ENCODE measurements at places on chromosomes 6 and 20.

GRCh38 chr20:61933951-61934715, 131.5 kb downstream of the TAF4 start:
- no peak for DNase-seq

GRCh38 chr6:152552616-152553209, 84.4 kb downstream of the SYNE1 start:
- DNase-seq: peak; percentile 46

DNA sequence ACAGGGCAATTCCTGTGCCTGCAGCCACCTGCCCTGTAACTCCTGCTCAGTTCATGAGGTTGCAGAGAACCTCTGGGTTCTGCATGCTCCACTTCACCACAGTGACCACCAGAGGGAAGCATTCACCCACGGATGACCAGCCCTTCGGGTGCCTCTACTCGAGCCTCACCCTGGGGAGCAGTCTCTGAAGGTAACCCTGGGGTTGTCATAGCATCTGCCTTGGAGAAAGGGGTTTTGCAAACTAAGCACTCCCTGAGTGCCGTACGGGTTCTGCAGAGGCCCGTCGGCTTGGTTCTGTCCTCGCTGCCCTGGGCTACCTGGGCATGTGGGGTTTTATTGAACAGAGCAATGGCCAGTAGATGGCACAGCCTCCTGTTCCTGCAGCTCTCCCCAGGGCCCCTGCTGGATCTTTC, 10.2 kb upstream of the CST5 start:
- peak; percentile 78 for DNase-seq

DNA sequence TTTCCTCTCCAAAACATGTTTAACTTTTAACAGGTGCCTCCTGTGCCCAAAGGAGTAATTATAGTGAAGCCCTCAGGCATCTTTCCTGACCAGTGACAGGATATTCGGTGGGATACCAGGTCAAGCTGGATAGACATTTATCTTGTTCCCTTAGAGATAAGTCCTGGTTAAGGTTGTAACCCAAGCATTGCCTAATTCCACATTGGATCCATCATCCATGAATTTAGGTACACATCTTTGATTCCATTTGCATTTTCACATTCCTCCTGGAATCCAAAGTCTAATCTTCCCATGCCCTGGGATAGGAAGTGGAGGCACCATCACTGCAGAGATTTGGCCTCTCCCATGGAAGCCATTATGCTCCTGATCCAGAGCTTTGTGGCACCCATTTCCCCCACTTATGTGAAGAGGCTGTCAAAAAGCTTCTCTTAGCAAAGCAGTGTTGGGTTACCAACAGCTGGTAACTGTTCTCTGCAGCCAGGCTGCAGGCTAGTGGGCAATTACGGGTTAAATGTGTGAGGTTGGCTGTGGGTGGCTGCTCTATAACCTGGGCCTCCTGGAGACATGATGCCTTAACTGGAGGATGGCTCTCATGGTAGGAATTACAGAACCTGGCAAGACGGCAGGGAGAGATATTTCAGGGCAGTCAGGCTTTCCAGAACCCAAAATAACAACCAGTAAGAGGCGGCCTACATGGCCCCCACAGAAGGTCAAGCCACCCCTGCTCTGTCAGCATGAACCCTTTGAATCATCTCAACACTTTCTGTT, 96.9 kb upstream of the VGLL2 start:
- no peak for DNase-seq

GRCh38 chr6:107021446-107022185, 6.4 kb upstream of the MTRES1 start:
- DNase-seq: no peak

Measured in effector memory CD8-positive, alpha-beta T cell (primary cell).